ENCODE measurements at places on chromosomes 7 and 10.

DNA sequence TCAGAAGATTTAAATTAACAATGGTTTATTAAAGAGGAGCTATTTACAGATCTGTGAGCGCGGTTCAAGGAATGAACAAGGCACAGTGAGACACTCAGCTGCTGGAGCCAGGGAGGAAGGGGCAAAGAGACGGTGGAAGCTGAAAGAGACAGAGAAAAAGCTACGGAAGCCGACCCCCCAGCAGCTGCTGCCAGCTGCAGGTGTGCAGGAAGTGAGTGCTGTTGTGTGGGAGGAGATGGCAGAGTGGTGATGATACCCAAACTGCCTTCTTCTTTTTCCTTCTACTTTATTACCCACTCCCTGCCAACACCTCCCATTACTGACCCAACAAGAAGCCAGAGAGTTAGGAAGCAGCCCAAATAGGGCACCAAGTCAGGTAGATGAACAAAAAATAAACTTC, 41.9 kb upstream of the MBL2 start:
- DNase-seq: no peak

DNA sequence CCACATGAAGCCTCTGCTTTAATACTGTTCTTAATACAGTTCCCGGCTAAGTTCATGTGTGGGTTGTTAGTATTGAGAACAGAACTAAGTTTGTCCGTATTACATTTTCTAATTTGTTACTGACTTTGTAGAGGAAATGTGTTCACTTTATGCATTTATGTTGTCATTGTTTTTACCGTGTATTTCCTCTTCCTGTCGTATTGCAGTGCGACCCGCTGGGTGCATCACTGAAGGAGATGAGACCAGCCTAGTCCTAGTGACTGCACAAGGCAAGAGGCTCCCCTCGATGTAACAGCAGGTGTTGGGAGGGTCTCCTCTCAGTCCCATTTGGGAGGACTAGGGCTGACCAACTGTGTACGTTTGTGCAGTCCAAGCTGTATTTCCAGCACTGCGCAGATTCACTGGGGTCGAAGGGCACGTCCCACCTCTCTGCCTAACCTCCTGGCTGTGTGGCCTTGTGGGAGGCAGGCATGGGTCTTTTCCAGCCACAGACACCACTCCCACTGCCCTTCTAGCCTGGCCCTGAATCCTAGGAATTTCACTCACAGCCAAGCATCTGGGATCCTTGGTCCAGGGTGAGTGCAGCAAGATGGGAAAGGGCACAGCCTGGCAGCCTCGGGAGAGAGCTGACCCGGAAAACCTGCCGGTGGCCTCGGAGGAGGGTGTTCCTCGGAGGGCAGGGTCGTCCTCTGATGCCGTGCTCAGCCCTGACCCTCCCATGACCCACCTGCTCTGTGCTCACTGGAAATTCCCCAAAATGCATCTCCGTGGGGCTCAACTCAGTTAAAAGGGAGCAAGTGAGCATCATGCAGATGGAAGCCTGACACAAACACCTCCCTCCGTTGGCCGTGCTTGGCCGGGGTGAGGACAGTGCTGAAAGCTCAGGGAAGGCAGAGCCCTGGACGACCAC, 63.9 kb upstream of the FAM20C start:
- no peak for DNase-seq

GRCh38 chr7:142384493-142384922, 126.7 kb upstream of the PRSS58 start:
- peak; percentile 36 for DNase-seq

GRCh38 chr7:55477781-55478374, 94.4 kb downstream of the VOPP1 start:
- peak; percentile 91 for DNase-seq

DNA sequence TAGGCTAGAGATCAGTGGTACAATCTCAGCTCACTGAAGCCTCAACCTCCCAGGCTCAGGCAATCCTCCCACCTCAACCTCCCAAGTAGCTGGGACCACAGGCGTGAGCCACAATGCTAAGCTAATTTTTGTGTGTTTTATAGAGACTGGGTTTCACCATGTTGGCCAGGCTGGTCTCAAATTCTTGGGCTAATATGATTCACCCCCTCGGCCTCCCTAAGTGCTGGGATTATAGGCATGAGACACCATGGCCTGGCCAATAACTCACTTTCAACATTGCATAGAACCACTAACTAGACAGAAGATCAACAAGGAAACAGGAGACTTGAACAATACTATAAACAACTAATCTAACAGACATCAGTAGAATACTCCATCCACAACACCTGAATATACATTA, 191.7 kb downstream of the LRRN3 start:
- no peak for DNase-seq

DNA sequence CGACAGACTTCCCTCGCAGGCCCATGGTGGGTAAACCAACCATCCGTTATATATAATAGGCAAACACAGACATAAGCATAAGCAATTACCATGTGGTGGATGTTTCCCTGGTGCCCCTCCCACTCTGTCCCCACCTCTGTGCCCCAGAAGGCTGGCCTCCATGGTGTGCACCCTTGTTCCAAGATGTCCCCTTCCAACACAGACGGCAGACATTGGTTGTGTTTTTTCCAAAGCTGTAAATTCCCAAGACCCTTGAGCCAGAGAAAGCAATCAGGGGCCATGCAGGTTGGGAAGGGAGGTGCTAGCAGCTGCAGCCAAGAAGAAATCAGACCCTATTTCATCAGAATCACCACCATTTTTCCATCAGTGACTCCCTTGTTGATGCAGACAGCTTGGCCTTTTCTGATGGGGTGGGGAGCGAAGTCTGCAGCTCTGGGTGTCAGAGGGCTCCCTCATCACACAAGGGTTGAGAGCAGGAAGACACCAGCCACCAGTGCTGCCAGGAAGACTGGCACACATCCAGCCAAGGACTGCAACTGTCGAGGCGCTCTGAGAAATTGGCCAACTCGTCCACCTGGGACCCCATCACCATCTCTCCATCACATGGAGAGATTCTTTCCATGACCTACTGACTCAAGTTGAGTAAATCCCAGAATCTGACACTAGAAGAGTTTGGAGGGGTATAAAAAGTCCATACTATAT, 86.8 kb upstream of the CHST15 start:
- DNase-seq: no peak

GRCh38 chr7:150973571-150974451, 4.3 kb downstream of the KCNH2 start:
- no peak for DNase-seq

GRCh38 chr10:10209167-10209566, 808.5 kb upstream of the CELF2 start:
- DNase-seq: no peak
